ENCODE measurements at places on chromosomes 12 and 14.

DNA sequence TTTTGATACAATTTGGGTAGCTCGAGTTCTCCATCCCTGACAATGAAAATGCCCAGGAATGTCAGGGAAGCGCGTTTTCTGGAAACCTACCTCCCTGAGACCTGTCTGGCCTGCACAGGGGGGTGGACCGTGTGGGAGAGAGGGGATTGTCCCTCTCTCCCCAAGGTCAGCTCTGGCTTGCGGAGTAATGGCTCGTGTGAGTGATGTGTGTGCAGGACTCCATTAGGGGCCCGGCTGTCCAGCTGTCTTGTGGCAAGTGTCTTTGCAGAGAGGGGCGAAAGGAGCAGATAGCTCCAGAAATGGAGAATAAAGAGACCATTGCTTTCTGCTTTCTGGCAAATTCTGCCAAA lies 215.3 kb downstream of the CHST11 start:
- no peak for DNase-seq

DNA sequence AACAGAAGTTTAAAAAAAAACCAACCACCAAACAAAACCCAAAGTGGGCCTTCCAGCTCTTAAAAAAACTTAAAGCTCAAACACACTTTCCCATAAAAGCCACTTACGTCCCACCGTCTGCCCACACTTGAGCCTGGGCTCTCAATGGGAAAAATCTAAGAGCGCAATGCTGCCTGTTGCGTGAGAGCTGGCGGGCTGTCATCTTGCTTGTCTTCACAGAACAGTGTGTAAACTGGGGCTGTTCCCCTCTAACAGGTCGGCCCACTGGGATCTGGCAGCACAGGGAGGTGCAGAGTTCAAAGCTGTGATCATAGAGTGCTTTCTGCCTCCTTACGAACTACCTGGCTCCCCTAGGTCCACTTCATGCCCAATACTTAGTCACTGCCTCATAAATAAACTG lies 80.0 kb downstream of the DICER1 start:
- DNase-seq = no peak

- DNase-seq = no peak
These were observed at the start of gene IFNG for GRCh38 chr12:68159681-68160304. Gene IFNG (minus strand): TSS chr12:68159740. CDS start chr12:68159615, 125 bp downstream.

- no peak for DNase-seq
These were observed 28.1 kb upstream of the WNK1 start for GRCh38 chr12:724194-724855.

- no peak for DNase-seq
These were observed 3.4 kb downstream of the CYP46A1 start for GRCh38 chr14:99687284-99688209.

- peak; percentile 44 for DNase-seq
These were observed 176.5 kb downstream of the ZFP36L1 start for GRCh38 chr14:68616221-68616902.

DNA sequence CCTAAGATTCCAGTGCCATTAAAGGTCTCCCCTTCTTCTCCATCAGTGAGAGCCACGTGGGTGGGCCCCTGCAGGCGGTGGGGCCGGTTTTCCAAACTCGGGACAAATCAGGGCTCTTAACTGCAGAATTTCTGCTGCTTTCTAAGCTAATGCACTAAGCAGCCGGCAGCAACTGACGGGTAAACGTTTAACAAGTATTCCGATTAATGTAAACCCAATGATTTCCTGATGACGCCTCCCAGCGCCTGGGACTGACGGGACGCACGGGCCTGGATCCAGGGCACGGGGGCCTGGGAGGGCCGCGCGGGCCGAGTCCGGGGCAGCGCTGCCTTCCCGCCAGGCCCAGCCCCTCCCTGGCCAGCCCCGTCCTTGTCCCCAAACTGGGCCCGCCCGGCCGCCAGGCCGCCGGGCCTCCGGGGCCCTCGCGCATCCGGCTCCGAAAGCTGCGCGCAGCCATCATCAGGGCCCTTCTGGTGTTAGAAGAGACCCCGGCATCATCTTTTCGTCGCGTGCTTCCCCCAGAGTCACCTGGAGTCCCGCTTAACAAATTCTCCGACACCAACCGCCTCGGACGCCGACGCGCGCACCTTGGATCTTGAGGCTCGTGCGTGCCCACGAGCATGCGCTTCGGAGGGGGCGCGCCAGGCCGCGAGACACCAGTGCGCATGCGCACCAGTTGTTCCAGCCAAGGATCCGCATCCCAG lies at the start of gene MLH3:
Gene MLH3, minus strand, starts transcription at position 616 of the 704 bp plus-strand sequence. CDS start 1,812 bp downstream, outside the sequence.
- peak; percentile 67 for DNase-seq

DNA sequence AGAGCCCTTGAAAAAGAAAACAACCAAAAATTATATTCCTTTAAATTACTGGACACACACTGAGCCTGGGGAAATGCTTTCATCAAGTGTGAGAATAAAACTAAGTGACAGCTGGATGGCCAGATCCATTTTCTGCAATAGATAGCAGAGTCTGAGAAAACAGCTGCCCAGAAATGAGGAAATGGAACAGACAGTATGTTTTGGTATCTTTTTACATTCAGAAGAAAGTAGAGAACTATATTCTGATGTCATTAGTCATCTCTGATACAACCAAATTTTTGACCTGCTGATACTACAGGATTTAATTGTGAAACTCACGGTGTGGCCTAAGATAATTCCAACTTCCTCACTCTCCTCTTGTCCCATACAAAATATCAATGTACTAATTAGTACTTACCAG lies 78.2 kb downstream of the HMGA2 start:
- peak; percentile 79 for DNase-seq

- peak; percentile 85 for DNase-seq
These were observed 79.3 kb downstream of the ARF6 start for GRCh38 chr14:49972131-49972671.

DNA sequence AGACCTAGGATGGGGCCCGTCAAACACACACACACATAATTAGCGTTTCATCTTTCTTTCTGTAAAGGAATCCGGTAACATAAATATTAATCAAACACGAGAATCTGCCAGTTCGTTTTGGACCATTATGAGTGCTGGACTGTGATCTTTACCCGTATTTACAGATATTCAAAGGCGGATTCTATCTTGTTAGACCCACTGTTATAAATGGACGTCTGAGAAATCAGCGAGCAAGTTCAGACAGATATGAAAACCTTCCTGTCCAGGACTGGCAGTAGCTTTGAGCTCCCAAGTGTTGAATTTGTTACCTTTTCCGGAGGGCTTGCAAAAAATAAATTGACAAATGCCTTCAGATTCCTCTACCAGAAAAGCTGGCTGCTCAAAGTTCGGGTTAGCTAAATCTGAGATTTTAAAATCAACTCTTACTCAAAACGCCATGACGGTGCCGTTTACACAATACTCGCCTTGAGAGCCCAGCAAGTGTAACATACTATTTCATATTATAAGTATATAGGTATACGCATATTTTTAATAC lies 27.6 kb downstream of the BCL11B start:
- no peak for DNase-seq

DNA sequence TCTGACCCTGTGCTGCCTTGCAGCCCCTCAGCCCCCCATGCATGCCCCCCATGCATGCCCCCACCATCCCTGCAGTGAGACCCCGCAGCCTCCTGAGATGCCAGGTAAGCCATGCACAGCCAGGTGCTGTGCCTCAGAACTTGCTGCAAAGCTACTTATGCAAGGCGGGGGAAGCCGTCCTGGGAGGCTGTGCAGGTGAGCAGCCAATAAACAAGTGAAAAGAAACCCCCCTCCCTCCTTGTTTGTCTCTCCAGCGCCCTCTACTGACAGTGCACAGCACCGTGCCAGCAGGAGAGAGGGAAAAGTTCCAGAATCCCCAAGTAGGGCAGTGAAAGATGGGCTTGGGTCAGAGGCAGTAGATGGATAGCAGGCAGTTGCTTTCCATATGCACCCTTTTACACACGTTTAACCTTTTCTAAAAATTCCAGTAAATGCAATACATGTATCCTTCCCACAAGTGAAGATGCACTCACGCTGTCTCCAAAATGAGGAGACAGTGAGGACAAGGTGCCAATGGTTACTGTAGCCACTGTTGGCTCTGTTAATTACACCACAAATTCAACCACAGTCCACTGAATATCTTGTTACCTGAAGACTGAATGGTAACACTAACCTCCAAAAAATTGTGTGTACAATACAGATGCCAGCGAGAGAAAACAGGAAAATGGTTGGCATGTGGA lies 18.0 kb downstream of the TNFAIP2 start:
- peak; percentile 41 for DNase-seq

DNA sequence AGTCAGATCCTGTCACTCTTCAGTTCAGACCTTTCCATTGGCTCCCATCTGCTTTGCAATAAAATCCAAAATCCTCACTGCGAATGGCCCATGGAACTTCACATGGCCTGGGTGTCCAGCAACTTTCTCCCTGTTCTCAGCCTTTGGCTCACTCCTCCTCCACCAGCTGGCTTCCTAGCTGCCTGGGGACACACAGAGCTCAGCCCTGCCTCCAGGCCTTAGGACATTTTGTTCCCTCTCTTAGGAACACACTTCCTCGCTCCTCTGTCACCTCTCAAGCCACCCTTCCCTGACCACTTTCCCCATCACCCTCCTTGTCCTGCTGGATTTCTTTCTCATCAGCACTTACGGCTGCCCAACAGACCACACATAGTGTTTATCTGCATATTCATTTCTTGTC lies 419.6 kb downstream of the MED13L start:
- no peak for DNase-seq

- DNase-seq = no peak
These were observed 106.8 kb downstream of the TMEM260 start for GRCh38 chr14:56686416-56686815.

DNA sequence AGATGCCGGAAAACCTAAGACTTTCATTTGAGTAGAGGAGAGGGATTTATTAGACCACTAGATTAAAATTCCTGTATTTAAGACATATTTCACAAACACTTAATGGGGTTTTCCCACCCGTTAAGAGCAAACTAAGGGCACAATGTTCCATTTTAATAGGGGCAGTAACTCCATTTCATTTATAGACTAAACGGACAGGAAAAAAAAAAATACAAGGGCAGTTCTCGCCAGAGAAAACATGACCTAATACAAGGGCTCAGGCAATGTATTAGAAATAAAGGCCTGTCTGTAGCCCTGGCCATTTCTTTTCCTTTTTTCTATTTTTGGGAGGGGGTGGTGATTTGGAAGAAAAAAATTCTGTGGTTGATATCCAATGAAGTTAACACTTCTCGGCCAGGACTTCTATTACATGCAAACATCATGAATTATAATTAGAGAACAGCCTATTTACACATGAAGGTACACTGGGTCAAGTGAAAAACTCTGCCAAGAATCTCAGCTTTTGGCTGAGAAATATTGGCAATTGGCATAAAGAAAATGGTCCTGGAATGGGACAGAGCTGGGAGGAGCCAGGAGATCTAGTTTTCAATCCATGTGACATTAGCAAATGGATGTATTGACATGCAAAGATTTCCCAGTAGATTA lies 641.1 kb upstream of the TBX3 start:
- DNase-seq = peak; percentile 51

DNA sequence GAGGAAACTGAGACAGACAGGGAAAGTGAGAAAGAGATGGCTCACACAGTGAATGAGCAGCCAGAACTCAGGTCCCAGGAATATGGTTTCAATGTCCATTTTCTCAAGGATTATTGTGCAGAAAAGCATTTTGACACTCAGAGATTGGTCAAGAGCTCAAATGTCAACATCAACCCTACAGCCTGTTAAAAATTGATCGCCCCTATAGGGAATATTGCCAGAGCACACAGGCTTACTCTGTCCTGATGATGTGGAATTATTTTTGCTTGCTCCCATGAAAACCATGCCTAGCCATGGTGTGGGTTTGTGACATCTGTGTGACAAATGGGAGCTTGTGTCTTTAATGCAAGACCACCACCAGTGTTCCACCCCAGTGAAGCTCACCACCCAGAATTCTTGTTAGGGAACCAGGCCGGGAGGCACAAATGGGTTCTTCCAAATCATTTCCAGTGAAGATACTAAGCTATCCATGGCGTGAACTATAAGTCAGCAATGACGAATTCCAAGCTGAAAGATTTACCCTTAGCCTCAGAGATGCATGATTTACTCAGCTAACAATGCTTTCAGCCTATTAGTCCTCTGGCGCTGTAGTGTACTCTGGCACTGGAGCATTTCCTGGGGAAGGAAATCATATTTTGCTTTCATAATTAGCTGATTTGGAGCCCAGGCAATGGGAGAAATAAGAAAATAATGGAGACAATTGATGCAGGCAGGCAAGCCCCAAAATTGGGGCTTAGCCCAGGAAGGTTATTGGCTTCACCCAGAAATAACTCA lies 1188.2 kb upstream of the TMEM132C start:
- no peak for DNase-seq

DNA sequence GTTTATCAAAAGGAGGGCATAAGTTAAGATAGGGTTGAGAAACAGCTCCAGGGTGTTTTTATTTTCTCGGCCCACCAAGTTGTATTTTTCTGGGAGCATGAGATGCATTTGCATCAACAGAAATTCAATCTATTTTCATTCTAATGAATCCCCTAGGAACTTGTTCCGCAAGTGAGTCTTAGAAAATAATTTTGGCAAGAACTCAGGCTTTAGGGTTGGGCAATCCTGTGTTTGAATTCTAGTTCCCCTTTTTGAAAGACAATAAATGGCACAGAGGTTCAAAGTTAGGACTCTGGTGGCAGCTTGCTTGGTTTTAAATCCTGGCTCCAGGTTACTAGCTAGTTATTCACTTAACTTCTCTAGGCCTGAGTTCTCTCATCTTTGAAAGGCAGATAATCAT lies 23.7 kb downstream of the SLC5A8 start:
- no peak for DNase-seq

- no peak for DNase-seq
These were observed 97.6 kb downstream of the GARIN6 start for GRCh38 chr12:99745121-99745520.

GRCh38 chr12:123531091-123531490 lies 2.4 kb downstream of the RILPL1 start:
- no peak for DNase-seq

DNA sequence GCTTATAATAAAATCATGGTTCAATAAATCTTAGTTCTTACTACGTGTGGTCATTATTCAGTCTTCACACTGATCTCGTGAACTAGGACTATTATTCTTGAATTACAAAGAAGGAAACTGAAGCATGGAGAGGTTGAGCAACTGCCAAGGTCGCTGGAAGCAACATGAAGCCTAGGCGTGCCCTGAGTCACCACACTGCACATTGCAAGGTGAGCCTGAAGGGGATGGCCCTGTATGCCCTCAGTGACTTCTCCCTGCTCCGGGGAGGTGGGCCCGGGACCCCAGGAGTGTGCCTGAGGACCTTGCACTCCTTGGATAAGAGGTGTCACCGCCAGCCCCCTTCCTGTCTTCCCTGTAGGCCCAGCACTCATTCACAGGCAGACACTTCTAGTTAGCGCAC lies 161.6 kb downstream of the CACNA1C start:
- no peak for DNase-seq
